ENCODE measurements at places on chromosomes 6 and 20.

DNA sequence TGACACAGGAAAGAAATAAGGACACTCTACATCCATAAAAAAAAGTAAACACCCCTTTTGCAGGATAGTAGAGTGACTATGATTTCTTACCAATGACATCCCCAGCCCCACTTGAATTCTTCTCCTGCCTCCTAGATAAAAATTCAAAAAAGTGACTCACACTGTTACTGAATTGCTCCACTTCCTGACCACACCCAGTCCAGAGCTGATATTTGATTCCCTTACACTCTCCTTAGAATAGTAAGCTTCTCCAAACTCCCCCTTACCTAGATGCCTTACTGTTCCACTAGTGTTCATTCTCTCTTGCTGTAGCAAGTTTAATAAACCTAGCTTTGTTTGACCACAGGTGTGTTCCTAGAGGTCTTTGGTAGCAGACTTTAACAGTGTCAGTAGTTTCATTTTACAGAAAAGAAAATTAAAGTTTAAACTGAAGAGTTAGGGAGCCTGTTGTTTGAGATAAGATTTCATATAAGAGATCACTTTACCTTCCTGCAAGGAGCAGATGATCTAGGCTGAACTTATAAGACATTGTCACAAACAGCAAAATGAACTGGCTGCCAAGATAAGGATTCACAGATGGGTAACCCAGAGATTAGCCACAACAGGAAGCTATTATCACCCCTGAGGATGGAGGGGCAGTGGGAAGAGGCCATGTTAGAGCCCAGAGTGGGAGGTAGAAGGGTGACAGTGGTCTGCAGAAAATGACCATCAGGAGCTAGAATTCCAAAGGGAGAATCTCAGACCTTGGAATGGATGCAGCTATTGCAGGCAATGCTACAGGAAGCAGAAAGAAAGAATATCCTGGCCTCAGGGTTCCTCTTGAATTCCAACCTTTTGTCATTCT, 28.4 kb upstream of the BTN3A2 start:
- peak; percentile 42 for DNase-seq

DNA sequence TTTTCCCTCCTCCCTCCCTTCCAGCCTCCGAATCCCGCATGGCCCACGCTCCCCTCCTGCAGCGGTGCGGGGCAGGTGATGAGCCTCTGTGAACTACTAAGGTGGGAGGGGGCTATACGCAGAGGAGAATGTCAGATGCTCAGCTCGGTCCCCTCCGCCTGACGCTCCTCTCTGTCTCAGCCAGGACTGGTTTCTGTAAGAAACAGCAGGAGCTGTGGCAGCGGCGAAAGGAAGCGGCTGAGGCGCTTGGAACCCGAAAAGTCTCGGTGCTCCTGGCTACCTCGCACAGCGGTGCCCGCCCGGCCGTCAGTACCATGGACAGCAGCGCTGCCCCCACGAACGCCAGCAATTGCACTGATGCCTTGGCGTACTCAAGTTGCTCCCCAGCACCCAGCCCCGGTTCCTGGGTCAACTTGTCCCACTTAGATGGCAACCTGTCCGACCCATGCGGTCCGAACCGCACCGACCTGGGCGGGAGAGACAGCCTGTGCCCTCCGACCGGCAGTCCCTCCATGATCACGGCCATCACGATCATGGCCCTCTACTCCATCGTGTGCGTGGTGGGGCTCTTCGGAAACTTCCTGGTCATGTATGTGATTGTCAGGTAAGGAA, at the start of gene OPRM1:
Gene OPRM1 (plus strand): TSS at position 10 of the 612 bp plus-strand sequence. CDS start 305 bp downstream, at position 315.
- DNase-seq = peak; percentile 69

DNA sequence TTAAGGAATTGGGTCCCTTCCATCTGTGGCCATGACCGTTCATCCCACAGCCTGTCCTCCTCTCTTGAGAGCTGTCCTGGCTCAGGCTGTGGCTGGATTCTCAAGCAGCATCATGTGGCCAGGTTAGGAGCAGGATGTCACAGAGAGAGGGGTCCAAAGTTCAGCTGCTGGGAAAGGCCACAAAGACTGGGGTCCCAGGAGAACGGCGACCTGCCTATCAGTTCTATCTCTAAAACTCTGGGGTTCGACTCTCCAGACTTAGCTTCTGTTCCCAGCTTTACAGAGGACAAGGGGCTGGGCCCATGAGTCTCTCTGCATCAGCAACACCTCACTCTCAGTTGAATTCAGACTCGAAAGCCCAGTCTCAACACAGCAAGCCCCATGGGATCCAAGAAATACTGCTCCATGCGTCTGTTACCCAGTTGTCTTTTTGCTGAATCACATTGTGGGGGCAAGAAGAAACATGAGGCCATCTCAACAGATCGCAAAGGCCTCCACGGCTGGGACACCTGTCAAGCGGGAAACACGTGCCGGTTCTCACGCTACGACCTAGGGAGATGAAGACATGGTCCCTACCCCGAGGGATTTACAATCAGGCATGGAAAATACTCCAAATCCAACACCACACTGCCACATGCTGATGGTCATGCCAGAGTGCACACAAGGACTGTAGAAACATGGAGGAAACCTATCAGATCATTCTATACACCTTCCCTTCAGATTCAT, 95.4 kb downstream of the SLC22A23 start:
- DNase-seq = no peak

GRCh38 chr6:3022765-3023662, 23.3 kb downstream of the NQO2 start:
- peak; percentile 59 for DNase-seq

- peak; percentile 78 for DNase-seq
Measured at GRCh38 chr20:22368235-22368634, 216.1 kb downstream of the FOXA2 start.

- DNase-seq = no peak
Measured at GRCh38 chr6:90414352-90414751, 117.7 kb upstream of the BACH2 start.

GRCh38 chr6:157608221-157609075, 214.6 kb upstream of the SNX9 start:
- DNase-seq = no peak

DNA sequence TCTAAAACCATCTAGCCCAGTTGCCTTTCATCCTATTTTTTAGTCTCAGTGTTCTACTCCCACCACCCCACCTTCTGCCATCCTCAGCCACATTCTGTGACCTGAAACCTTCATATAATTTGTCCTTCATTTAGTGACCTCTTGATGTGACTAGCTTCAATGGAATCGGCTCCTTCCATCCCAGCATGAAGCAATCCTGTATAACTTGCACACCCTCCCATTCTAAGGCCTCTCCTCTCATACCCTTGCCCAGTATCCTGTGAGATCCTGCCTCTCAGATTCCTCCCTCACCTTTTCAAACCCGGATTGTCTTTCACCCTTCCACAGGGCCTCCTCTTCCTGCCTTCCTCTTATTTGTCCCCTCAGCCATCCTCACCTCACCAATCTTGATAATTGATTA, 3.1 kb downstream of the ZNF76 start:
- DNase-seq = no peak

DNA sequence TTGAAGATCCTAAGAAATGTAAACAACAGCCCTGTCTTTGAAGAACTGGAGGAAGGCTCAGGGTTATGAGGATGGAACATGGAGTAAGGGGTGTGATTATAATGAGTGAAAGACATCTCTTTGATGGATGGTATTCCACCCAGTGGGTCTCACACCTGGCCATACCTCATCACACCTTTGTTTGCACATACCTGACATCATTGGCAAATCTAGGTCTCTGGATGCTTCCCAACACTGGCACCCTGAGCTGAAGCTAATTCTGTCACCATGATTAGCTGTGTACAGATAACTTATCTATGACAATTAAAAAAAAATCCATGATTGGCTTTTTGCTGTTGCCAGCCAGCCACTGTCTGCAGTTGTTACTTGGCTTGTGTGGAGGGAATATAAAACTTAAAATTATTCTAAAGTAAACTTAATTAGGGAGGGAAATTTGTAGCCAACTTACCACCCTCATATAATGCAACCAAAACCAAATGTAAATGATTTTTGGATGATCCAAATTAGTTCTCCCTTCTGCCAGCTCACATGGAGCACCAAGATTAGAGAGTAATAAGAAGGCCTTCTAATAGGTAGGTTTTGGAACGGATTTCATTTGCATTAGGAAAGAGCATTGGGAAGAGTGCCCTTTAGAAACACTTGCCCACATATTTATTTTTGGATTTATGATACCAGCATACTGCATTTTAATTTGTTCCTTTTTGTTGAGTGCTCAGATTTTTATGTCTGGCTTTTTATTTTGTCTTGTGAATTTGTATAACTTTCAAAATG, 249.5 kb downstream of the SOX4 start:
- no peak for DNase-seq

DNA sequence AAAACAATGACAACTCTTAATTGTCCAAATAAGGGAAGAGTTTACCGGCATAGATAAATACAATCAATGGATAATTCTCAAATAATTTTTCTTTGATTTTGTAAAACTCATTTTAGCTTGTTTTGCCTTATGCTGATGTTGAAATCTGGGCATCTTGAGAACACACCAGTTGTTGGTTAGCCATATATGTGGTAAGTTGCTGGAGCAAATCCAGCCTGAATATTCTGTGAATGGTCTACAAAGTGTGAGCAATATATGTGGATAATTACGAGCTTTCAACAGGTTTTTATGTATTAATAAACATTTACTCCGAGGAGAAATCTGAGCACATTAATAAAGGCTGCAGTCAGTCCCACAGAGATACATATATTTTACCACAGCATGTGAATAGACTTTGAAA, 423.6 kb downstream of the BCKDHB start:
- DNase-seq = no peak

- DNase-seq = no peak
Measured at GRCh38 chr6:18465410-18466154, 78.4 kb downstream of the RNF144B start.

- DNase-seq = no peak
Measured at GRCh38 chr20:1397710-1398109, 4.9 kb upstream of the FKBP1A start.

DNA sequence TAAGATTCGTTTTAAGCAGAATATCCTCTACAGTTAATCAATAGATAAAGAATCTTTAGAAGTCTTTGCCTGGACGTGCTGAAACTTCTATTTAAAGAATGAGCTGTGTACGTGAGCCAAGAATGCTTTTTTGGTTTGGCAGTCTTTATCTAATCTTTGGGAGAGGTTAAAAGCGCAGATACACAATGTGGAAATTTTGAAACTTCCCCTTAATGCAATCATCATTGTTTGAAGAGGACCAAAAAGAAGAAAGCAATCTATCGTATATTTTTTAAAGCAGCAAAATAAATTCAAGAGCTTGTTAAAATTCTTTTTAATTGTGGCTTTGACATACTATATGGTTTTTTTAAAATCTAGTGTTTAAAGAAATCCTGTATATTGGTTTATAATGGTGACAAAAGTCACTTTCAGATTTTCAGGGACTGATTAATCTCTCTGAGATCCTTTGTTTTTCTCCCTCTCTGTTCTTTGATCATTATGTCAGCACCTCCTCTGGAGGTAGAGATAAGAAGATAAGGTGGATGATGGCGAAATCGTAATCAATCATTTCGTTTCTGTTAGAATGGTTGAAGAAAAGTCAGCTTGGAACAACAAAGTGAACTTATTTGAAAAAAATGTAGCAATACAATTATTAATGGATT, 92.1 kb upstream of the FAM184A start:
- no peak for DNase-seq

DNA sequence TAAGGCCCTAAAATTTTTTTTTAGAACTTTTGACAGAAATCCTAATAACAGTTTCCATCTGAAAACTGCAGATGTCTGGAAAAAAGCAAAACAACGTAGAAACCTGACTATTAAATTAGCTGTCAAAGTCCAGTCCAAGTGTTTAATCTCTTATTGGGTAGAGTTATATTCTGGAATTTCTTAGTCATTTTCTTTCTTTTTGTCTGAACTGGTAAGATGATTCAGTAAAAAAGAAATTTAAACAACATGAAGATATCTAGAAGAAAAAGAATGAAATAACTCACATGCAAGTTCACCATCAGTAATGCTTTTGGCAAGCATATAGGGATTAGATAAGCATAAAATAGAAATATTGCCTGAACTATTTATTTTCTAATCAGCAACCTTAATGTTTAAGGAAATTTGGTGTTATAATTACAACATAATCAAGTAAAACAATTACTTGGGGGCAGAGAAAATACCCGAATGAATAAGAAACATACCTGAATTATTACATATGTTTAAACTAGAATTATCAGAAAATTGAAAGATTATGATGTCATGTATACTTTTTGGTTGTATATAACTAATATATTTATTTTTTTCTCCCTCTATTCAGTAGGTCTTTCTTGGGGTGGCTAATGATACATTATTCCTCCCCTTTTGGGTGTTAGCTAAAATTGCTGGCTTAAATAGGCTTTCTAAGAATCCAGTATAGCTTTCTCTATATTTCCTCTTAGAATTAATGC, 51.1 kb downstream of the FAM83B start:
- no peak for DNase-seq

DNA sequence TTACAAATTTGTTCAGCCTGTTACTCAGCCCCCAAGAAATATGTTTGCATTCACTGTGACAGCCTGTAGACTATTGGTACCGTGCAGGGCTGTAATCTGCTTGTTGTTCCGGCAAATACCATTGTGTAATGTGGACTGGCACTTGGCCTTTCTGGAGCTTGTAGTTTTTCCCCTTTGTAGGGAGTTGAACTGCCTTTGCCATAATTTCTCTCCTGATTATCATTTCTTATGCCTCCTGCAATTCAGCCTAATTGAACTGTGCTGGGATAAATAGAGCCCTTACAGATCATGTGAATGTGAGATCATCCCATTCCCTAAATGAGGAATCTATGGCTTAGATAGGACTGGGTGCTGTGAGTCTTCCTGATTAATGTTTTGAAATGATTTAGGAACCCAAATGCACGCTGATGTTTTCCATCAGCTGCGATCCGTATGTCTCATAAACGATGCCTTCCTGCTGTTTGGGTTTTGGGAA, 185.1 kb downstream of the JARID2 start:
- DNase-seq = no peak

GRCh38 chr6:61833176-61833755, 452.8 kb downstream of the KHDRBS2 start:
- DNase-seq = no peak

- DNase-seq = no peak
Measured at GRCh38 chr6:35043381-35044130, 97.6 kb downstream of the TCP11 start.

GRCh38 chr6:132298344-132298949, 102.8 kb downstream of the MOXD1 start:
- DNase-seq = peak; percentile 60

Measured in common myeloid progenitor, CD34-positive (primary cell).